Right atrium auricular region (tissue), 2 donors: ENCODE measurements at places on chromosomes 13 and 19.

- peak; percentile 46 for DNase-seq
Observed at GRCh38 chr19:15583346-15583745, 31.7 kb upstream of the CYP4F8 start.

DNA sequence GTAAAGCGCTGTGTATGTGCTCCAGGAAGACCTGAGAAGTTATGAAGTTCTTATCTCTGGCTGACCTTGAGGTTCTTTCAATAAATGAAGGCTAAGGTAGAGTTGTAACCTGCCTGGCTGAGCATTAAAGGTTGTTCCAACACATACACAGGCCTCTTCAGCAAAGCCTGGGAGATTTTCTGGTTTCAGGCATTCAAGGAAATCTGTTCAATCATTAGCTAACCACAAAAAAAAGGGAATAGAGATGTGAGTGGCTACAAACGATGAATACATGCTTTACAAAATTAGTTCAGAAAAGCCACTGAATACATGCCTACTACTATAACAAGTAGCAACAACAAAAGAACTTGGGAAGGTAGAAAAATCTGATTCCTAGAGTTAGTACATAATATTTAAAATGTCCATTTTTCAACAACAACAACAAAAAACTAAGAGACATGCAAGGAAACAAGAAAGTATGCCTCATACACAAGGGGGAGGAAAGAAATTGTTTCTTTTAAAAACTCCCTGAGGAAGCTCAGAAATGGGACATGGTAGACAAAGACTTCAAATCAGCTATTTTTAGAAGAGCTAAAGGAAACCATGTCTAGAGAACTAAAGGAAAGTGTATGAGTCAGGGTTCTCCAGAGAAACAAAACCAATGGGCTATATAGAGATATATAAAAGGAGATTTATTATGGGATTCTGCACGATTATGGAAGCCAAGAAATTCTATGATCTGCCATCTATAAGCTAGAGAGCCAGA is 191.5 kb upstream of the IPO5 start:
- no peak for DNase-seq

- no peak for DNase-seq
Observed at GRCh38 chr19:2321565-2322283, 6.7 kb downstream of the LSM7 start.

GRCh38 chr19:48417421-48417820 is 24.0 kb downstream of the GRIN2D start:
- no peak for DNase-seq

GRCh38 chr19:3013263-3013725 is 15.8 kb downstream of the TLE2 start:
- no peak for DNase-seq

- no peak for DNase-seq
Observed at GRCh38 chr19:10979951-10980381, 19.1 kb downstream of the SMARCA4 start.

DNA sequence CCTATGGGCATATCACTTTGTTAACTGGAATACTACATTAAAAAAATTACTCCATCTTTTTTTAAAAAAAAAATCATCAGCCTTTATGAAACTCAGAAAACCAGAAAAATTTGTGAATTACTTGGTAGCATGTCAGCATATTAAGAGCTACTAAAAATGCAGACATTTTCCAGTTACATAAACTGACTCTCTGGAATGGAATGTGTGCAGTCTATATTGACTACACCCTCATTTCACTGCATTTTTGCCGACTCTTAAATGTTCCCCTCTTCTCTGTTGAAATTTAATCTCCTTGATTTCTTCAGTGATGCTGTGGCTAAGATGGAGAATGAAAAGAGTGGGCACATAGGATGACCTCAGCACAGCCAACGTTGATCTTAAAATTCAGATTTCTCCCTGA is 393.8 kb downstream of the ITGBL1 start:
- no peak for DNase-seq

DNA sequence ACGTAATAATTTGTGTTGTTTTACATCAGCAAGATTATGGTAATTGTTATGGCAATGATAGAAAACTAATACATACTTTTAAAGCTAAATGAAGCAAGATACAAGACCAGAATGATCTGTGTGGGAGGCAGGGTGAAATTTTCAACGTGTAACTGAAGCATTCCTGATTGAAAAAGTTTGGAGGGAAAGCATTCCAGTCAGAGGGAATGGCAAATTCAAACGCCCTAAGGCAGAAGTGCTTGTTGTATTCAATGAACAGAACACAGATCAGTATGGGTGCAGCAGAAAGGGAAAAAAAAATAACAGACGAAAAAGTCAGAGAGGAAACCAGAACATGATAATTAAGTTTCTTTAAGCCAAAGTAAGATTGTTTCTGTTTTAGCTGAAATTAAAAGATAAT is 928.5 kb upstream of the SLITRK1 start:
- DNase-seq = no peak

DNA sequence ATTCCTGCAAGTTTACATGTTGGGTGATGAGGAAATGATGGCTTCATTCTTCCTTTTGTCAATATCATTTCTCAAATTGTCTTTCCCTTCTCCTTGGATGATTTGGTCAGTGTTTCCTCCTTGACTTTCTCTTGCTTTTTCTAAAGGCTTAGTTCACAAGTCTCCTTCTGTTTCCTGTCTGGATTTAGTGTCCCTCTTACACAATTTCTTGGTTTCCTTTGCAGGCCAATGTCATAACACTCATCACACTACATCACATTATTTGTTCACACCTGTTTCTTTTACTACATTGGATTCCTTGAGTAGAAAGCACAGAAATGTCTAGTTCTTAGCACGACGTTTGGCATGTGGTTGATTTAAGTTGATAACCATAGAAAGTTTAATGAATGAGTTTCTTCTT is 490.7 kb downstream of the TDRD3 start:
- DNase-seq = no peak

GRCh38 chr19:19407633-19407930 is 2.1 kb downstream of the GATAD2A start:
- DNase-seq = no peak

DNA sequence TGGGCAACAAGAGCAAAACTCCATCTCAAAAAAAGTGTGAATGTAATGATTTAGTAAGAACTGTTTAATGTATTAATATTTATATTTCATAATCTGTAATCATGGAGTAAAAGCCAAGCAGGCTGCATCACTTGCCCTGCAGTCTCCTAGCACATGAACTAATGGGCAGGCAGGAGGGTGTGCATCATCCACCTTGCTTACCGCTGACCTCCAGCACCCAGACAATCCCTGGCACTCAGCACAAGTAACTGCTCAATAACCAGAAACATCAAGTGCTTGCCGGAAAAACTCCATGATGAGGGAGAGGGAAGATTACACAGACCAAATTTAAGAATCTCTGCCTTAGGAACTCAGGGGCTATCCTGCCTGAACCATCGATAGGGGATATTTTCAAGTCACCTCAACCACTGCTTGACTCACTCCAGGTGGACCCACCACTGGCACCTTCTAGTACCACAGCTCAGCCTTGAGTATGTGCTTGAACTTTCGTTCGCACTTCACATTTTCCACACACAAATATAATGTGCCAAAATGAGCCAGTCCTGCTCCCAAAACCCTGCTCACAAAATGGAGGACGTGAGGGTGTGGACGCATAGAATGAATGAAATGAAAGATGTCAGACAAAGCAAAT is 18.6 kb downstream of the BRD4 start:
- DNase-seq = no peak

GRCh38 chr19:41928754-41929535 is 696 bp upstream of the ERFL start:
- DNase-seq = no peak

DNA sequence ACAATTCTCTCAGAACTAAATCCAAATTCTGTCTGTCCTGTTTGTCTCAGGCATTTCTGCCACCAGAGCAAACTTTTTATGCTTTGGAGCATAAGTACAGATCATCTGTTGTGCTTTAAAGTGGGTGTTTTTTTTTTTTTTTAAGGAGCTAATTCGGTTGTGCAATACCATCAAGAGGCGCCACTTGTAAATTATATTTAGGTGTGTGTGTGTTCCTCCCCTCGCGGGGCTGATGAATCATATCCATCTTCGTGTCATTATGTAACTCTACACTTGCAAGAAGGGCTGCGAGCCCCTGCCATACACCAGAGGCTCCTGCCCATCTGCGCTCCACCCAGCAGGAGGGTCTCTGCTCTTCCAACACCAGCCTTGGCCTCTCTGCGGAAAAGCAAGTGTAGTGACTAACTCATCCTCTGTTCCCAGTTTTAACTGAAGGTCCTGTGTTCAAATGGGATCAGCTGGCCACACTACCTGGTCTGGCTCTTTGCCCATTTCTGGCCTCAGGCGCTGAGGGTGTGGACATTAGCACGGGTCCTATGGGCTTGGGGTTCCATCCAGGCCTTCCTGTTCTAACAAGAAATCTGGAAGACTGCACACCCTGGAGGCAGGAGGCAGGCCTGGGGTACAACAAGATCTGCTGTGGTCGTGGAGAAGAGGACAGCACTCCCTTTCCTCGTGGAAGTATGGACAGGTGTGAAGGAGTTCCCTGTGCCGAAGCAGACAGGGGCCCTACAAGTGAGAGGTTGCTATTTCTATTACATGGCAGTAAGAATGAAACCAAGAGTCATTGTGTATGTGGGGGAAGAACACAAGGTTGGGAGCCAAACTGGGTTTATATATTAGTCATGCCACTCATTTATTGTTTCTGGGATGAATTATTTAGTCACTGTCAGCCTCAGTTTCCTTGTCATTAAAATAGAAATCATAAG is 96.1 kb upstream of the MBNL2 start:
- no peak for DNase-seq
